ENCODE measurements at places on chromosomes 1 and 21.

- DNase-seq, result no peak
These were observed 242.5 kb upstream of the SGIP1 start for GRCh38 chr1:66291531-66291864.

DNA sequence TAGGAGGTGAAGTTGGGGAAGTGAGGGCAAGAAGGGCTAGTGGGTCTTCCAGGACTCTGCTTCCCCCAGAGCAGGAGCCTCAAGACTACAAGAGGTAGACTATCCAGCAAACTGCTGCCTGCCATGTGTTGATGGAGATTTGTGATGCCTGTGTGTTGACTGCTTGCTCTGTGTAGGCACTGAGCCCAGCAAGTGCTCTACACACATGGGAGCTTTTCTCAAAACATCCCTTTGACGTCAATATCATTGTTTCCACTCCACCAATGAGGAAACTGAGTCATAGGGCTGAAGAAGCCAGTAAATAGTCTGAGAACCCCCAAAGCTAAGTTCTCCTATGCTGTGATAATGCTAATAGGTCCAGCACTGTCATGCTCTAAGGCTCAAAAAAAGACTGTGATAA, 207.2 kb upstream of the NFIA start:
- no peak for DNase-seq

DNA sequence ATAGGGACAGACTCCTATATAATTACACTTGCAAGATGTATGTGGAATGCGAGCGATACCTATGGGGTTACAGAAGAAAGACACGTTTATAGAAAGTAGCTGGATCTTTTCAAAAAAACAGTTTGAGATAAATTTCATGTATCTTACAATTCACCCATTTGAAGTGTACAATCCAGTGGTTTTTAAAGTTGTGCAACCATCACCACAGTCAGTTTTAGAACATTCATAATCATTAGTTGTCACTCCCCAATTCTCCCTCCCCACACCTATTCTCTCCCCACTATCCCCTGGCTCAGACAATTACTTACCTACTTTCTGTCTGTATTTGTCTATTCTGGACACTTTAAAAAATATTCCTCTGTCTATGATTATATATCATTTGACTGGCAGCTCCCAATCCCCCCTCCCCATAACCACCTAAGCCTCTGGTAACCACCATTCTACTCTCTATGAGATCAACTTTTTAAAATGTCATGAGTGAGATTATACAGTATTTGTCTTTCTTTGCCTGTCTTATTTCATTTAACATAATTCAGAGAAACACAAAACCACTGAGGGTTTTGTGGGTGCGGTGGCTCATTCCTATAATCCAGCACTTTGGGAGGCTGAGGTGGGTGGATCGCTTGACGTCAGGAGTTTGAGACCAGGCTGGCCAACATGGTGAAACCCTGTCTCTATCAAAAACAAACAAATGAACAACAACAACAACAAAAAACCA, 39.1 kb downstream of the MRPS6 start:
- no peak for DNase-seq

GRCh38 chr1:48710318-48710717, 66.4 kb downstream of the BEND5 start:
- no peak for DNase-seq

- peak; percentile 83 for DNase-seq
These were observed 3.6 kb downstream of the UBXN11 start for GRCh38 chr1:26302733-26303405.

Measured in islet precursor cell (in vitro differentiated cells).